Uterus (tissue), 4 donors: ENCODE measurements at places on chromosomes 2 and 18. TPM values are rescaled to one million over a fixed set of nuclear protein-coding genes. Genes with fewer than 3 reads are reported as not detected.
A peak's percentile ranks its signal among the peaks of the same experiment; 100 is the strongest.

DNA sequence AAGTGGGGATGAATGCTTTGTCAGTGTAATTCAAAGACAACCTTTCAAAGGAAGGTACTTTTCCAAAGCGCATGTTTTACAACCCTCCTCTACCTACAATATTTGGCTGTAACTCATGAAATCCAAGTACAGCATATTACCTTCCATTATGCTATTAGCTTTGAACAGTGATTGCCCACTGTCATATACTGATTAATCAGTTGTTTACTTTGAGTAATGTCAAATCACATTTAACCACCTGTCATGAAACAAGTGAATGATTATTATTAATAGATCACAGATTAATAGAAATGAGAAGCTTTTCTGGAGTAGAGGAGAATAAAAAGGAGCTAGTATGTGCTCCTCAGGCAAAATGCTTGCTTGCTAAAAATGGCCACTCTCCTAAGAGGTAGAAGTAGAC, 150.5 kb upstream of the SMAD7 start:
- DNase-seq = no peak

GRCh38 chr2:192126912-192127311, 67.8 kb downstream of the TMEFF2 start:
- no peak for DNase-seq

GPAT2 gene
- 4.8 TPM for total RNA-seq

- DNase-seq = no peak
Measured at GRCh38 chr2:121253021-121253673, 31.9 kb downstream of the TFCP2L1 start.

GRCh38 chr2:1482981-1483380, 69.7 kb downstream of the TPO start:
- no peak for DNase-seq

- no peak for DNase-seq
Measured at GRCh38 chr2:144358979-144359541, 160.9 kb downstream of the ZEB2 start.

DNA sequence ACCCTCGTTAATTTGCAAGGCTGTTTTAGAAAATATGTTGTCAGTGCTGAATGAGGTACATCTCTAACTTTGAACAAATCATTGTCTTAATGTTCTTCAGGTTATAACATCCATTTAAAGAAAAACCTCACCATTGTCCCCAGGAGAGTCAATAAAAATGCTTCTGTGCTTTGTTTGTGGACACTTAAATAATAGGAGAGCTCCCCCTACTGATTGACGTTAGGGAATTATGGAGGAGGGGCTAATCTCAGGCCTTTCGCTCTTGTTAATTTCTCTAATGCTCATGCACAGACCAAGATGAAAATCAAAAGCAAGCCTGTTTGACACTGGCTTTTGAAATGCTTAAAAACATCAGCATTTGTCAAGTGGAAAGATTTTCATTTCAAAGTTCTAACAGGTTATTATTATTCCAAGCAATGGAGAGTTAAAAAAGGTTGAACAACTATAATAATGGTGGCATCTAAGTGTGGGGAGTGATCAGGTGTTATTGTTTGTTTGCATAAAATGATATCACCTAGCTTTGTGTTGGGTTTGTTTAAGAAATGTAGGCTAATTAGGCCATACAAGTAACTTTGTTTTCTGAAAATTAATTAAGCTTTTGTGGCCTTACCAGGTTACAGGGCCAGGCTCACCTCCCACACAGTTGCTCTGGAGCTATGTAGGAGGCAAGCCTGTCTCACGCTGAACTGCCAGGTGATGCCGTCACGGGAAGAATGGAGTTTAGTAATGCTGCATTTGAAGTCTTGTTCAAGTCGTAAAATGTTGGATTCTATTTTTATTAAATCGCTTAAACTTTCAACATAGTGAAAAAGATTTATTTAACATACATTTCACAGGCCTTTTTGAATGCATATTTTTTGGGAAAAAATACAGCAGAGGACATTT, 51.7 kb upstream of the SMIM21 start:
- DNase-seq = no peak

GRCh38 chr2:176419591-176420071, 150.4 kb downstream of the MTX2 start:
- no peak for DNase-seq

ASB18 gene
- not detected for total RNA-seq

IL1RL2 gene
- 1.3 TPM for total RNA-seq

KRCC1 gene
- total RNA-seq = 62.1 TPM

ERMN gene
- not detected for total RNA-seq

REG3G gene
- not detected for total RNA-seq

DNAH6 gene
- total RNA-seq = 3.1 TPM

TEKT4 gene
- not detected for total RNA-seq

- no peak for DNase-seq
Measured at GRCh38 chr18:9756933-9757470, 48.9 kb downstream of the RAB31 start.

DNA sequence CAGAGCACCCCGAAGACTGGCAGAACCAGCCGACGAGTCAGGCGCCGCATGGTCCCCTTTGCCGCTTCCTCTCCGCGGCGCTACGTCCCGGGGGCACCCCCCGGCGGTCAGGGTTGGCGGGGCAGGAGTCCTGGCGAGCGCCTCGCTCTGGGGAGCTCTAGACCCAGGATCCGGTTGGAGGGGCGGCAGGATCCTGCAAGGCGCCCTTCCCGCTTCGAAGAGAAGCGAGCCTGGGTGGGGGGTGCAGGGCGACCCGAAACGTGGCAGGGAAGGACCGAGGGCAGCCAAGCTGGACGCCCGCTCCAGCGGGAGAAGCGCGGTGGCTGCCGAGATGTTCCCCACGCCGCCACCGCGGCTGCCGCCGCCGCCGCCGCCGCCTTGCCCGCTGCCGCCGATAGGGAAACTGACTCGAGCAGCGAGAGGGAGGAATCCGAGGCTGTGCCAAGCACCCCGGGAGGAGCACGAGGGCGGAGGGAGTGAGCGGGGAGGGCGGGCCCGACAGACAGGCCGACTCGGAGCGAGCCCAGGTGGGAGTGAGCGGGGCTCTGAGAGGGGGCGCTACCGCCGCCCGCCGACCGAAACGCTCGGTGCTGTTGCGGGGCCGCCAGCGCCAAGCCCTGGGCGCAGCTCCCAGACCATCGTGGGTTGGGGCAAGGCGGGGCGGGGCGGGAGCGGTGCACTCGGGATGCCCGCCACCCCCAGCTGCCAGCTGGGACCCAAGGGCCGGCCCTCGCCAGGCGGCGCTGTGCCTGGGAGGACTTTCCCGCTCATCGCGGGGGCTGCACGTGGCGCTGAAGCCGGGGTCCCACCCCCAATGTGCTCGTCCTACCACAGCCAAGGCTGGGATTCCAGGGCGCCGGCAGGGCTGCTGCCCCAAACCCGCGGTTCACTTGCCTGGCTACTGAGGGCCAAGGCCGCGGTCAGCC, at the start of gene GALNT14:
Gene GALNT14 (minus strand): TSS at position 404 of the 926 bp plus-strand sequence. CDS start 354 bp downstream, at position 50.
- DNase-seq = peak; percentile 31

DNA sequence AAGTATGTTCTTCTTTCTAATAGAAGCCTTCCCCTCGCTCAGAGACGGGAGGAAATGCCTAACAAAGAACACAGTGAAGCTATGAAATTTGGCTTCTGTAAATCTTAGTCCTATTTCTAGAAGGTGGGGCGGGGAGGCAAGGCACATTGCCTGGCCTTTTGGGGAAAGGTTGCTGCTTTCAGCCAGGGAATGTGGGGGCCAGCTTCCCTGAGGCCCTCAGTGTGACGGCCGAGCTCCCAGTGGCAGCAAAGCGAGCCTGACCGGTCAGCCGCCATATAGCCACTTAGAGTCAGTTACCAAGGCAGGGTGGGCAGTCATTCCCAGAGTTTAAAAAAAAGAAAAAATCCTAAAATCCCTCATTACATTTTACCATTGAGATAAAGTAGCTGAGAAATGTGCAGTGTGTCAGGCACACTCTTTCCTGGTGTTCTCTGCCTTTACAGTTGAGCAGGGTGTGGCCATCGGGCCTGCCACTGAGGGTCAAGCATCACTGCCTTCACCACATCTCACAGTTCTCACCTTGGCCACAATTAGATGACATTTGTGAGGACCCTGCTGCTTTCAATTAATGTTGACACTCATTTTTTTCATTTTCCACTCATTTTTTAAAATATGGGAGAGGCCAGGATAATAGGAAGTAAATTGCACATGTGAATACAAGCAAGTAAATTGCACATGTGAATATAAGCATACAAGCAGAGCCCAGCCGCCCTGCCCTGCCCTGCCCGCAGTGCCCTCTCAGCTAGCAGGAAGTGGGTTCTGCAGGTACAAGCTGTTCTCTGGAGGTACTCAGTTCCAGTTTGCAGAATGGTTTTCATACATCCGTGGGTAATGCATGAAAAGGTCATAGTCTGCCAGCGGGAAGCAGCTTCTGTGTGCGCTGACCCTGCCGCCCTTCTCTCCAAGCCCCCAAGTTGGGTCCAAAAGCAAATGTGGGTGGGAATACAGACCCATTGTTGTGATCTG, 76.9 kb downstream of the WDSUB1 start:
- DNase-seq = no peak

DNA sequence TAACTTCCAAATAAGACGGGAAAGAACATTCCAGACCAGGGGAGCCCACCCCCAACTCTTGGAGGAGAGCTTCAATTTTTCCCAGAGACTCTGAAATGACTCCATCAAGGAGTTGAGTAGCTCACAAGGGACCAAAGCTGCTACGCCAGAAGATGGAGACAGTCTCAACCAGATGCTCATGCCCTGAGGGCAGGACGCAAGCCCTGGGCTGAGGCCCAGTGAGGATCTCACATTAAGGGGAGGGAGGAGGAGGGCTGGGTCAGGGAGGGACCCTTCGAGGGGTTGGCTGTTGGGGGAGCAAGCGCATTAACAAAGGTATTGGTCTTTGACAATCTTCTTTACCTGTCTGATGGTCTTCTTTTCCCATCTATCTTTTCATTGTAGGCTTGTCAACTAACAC, 141.3 kb upstream of the SLC1A4 start:
- DNase-seq = no peak
